ENCODE measurements at places on chromosomes 2 and 18. TPM values are rescaled to one million over a fixed set of nuclear protein-coding genes. Genes with fewer than 3 reads are reported as not detected.

Gene LGALSL
- polyA plus RNA-seq: 2.6 TPM

GRCh38 chr18:34467058-34467457 is 242.3 kb upstream of the NOL4 start:
- H3K36me3 ChIP-seq: no peaks in the 10 kb centered on the region
- no peaks in the 10 kb centered on the region for H3K27me3 ChIP-seq
- no peak for DNase-seq
- no peak overlapping the region for H3K4me3 ChIP-seq

- H3K36me3 ChIP-seq: no peaks in the 10 kb centered on the region
- no peak overlapping the region for H3K27ac ChIP-seq
- no peak overlapping the region for H3K4me3 ChIP-seq
- H3K4me1 ChIP-seq: peaks cover 22% of the 10 kb centered on the region
These were observed 198.0 kb downstream of the NBAS start for GRCh38 chr2:15363142-15363541.

- no peak overlapping the region for H3K4me3 ChIP-seq
- no peaks in the 10 kb centered on the region for H3K36me3 ChIP-seq
- H3K4me1 ChIP-seq: no peaks in the 10 kb centered on the region
- no peaks in the 10 kb centered on the region for H3K27me3 ChIP-seq
These were observed 491.9 kb upstream of the CHAC2 start for GRCh38 chr2:53275743-53276142.

DNA sequence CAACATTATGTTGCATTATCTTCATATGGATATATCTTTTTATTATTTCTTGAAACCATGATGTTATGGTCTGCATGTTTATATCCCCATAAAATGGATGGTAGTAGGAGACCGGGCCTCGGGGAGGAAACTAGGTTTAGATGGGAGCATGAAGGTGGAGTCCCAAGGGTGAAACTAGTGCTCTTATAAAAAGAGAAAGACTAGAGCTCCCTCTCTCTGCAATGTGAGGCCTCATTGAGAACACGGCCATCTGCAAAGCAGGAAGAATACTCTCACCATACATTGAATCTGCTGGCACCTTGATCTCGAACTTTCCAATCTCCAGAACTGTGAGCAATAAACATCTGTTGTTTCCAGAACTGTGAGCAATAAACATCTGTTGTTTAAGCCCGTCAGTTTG is 64.0 kb downstream of the NXPH2 start:
- no peaks in the 10 kb centered on the region for H3K36me3 ChIP-seq
- H3K4me1 ChIP-seq: no peaks in the 10 kb centered on the region
- no peak overlapping the region for H3K27ac ChIP-seq
- H3K4me3 ChIP-seq: no peak overlapping the region
- no peak for DNase-seq

- no peaks in the 10 kb centered on the region for H3K27me3 ChIP-seq
- H3K4me3 ChIP-seq: no peak overlapping the region
- DNase-seq: no peak
These were observed 3.8 kb downstream of the DCC start for GRCh38 chr18:52343731-52344340.

DNA sequence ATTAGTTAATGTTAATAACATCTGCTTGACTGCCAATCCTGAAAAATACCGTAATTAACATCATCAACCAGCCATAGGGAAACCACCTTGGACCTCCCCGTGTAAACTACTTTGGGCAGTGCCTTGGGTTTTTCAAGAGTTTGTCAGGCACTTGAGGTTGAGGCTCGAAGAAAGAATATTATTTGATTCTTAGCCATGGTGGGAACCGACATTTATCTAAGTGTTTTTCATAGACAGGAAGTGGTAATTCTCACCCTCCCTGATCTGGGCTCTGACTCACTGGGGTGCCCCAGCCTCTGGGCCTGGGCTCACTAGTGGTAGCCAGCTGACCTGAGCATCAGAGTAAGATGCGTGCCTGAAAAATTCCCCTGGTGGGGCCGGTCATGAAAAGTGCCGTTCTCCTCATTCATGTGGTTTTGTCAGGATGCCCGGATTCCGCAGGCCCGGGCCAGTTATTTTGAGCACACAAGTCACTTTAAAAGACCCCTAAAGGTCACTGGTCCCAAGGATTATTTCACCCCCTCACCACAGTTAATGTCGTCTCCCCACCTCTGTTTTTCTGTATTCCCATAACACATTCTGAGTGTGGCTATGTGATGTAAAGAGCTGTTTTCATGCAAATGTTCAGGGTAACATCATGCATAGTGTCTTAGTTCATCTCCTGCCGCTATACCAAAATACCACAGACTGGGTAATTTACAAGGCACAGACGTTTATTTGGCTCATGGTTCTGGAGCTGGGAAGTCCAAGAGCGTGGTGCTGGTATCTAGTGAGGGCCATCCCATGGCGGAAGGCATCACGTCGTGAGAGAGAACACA is 21.6 kb upstream of the SPATA3 start:
- H3K4me1 ChIP-seq: no peaks in the 10 kb centered on the region
- DNase-seq: no peak
- H3K4me3 ChIP-seq: no peak overlapping the region
- H3K27me3 ChIP-seq: no peaks in the 10 kb centered on the region
